Substantia nigra (tissue), 51 donors: ENCODE measurements at places on chromosomes 12 and 14.

DNA sequence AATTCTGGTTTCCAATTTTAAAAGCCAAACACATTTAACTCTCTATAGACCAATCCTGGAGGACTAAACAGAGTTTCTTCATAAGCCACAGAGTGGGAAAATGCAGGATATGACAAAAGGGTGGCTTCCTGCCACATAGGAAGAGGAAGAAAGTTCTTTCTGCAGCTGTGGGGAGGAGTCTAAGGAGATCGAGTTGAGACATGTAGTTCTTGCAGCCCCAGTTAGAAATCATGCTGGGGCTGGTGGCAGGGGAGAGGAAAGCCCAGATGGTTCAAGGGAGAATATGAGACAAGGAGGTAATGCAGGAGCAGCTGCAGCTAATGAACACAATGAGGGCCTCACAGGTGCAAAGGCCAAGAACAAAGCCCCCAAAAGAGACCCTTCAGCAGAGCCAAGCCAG is 85.0 kb upstream of the ARID2 start:
- DNase-seq = no peak

DNA sequence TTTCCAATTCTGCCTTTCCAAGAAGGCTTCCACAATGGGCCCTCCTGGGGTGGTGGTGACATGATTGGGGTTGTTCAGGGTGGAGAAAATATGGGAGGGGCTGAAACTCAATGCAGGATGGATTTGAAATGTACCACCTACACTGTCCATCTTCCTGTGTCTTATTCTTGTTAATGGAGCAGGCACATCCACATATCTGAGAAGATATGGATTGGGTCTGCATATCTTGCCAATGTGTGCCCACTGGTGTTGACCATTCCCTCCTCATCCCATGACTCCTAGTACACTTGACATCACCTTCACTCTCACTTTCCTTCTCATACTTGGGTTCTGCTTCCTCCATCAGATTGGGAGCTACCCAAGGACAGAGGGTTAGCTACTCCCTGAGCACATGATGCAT is 7.2 kb downstream of the KRT76 start:
- DNase-seq = no peak

DNA sequence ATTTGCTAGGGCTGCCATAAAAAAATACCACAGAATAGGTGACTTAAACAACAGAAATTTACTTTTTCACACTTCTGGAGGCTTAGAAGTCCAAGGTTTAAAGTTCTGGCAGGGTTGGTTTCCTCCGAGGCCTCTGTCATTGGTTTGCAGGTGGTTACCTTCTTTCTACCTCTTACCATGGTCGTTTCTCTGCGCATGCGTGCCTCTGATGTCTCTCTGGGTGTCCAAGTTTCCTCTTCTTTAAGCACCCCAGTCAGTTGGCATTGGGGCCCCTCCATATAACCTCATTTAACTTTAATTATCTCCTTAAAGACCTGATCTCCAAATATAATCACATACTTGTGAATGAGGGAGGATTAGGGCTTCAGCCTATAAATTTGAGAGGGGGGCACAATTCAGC is 103.2 kb downstream of the SLC15A5 start:
- DNase-seq = no peak

- no peak for DNase-seq
Measured at GRCh38 chr14:68807148-68807600, 14.3 kb upstream of the ZFP36L1 start.

GRCh38 chr14:90850487-90850886 is 34.3 kb upstream of the TTC7B start:
- DNase-seq = no peak
